BJ (cell line): ENCODE measurements at places on chromosomes 16 and 17. TPM values are rescaled to one million over a fixed set of nuclear protein-coding genes. Genes with fewer than 3 reads are reported as not detected.

The ITGAD gene
- polyA plus RNA-seq: not detected in 2 replicates

The PLCD3 gene
- 47.5 and 81.6 TPM in 2 replicates for polyA plus RNA-seq

The SLC13A2 gene
- polyA plus RNA-seq: not detected in 2 replicates

The KRTAP2-1 gene
- not detected in 2 replicates for polyA plus RNA-seq

The TRAPPC1 gene
- 204 and 264 TPM in 2 replicates for polyA plus RNA-seq

The ODAD4 gene
- polyA plus RNA-seq: 0.61 and 0.92 TPM in 2 replicates
